Activated gamma-delta T cell (primary cell): ENCODE measurements at places on chromosomes 1 and 21.

DNA sequence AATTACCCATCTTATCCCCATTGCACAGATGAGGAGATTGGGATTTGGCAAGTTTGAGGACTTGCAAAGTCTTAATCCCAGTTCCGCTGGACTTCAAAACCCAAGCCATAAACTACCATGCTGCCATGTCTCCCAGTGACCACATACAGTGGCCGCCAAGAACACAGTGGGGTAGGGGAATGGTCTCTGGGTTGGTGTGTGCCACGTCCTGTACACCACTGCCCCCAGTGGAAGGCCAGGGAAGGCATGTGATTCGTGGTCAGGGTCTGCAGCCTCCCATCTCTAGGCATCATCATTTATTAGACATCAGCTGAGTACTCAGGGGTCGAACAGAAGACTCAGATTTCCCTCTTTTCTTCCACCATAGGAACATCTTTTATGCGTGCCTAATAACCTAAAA lies 76.0 kb downstream of the MAN1C1 start:
- DNase-seq = no peak

DNA sequence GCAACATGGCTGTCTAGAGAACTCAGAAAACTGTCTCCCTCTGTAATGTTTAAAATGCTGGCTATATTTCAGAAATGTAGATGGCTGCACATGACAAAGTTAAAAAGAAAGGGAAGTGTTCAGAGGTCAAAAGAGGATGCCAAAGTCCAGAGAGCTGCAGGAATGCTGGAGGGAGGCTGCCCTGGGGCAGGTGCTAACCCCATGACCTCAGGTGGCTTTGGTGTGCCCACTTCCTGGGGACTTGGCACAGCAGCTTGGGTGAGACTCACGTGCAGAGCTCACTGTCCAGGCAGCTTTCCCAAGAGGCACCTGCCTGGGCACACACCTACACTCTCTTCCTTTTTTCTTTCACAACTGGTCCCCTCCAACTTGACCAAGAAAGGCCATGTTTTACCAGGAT lies 256.4 kb downstream of the KCNJ6 start:
- DNase-seq = no peak

DNA sequence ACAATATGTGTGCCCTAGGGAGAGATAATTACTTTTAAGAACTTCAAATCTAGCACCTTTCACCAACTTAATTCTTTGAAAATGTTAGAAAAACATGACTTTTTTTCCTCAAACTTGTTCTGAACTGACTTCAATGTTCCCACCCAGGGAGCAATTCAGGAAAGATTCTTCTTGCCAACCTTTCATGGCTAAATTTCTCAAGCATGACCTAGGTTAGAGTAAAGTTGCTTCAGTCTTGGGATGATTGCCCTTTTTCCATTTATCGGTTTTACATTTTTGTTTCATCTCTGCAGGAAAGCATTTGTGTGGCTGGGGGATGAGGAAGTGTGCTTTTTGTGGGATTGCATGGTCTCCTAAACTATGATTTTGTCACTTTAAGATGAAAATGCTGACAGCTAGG lies 647.7 kb downstream of the LTN1 start:
- no peak for DNase-seq

- DNase-seq = no peak
Measured at GRCh38 chr1:219945795-219946194, 17.4 kb upstream of the SLC30A10 start.

DNA sequence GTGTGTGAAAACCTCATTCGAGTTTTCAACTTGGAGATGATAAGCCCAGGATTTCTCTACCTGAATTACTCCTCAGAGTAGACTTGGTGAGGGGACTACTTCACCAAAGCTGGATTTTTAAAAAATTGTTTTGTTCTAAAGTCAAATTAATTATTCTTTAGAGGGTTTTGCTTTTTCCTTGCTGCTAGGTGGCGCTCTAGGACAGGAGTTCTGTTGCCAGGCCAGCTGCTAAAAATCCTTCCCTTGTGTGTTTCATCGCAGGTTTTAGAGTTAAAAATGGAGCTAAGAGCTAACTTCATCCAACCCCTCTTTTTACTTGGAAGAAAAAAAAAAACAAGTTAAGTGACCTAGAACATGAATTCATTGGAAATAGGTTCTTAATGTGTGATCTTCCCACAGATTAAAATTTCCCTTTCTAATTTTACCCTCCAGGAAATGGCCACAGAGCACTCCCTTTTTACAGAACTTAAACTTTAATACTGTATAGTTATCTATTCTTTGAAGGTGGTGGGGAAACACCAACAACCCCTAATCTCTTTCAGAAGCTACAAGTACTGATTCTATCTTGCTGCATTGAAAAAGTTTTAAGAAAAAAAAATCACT lies 36.7 kb upstream of the FAM163A start:
- DNase-seq = no peak

- no peak for DNase-seq
Measured at GRCh38 chr1:179937668-179938254, 16.8 kb upstream of the CEP350 start.

DNA sequence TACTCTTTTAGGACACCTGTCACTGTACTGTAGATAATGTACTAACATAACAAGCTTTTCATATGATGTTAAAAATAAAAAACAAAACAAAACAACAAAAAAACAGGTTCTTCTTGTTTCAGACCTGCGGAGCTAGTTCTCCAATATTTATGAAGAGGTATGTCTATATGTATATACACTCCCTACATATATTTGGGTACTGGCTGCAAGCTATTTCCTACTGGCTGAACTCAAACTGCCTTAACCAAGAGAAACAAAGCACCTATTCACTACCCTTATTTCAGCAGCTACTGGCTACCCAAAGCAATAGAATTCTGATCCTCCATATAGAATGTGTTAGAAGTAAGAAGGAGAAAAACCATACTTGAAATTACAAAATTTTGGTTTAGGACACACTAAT lies 73.5 kb downstream of the ABL2 start:
- no peak for DNase-seq

- DNase-seq = no peak
Measured at GRCh38 chr1:217484871-217485270, 146.0 kb downstream of the GPATCH2 start.

DNA sequence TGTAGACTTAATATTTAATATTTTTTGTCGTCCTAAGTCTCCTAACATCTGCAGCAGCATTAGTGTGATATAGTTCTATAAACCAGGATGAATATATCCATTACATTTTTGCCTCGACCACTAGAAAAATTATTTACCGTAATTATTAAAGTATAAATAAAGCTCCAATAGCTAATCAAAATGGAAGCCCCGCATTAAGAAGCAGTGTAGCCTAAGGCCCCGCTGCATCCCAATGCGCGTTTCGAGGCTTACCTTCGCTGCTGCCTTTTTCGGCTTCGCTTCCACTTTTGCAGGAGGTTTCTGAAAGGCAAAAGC lies 891 bp downstream of the HMGN1 start:
- DNase-seq = no peak

- no peak for DNase-seq
Measured at GRCh38 chr1:31143455-31143854, 77.9 kb upstream of the PUM1 start.

DNA sequence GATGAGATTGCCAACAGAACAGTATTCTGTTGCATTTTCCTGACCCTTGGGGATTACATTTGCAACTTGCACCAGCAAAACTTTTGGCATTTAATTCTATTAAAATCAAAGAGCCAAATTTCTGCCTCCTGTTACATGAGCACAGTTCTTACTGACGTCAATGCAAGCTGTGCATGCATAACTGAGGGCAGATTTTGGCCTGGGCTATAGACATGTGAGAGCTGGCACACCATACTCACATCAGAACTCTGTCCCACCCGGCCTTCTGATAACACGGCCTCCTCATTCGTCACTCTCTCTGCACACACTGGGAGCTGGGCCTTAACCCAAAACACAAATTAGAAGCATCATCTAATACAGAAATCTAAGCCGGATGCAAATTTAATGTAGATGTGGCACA lies 31.5 kb downstream of the PAPPA2 start:
- DNase-seq = no peak

DNA sequence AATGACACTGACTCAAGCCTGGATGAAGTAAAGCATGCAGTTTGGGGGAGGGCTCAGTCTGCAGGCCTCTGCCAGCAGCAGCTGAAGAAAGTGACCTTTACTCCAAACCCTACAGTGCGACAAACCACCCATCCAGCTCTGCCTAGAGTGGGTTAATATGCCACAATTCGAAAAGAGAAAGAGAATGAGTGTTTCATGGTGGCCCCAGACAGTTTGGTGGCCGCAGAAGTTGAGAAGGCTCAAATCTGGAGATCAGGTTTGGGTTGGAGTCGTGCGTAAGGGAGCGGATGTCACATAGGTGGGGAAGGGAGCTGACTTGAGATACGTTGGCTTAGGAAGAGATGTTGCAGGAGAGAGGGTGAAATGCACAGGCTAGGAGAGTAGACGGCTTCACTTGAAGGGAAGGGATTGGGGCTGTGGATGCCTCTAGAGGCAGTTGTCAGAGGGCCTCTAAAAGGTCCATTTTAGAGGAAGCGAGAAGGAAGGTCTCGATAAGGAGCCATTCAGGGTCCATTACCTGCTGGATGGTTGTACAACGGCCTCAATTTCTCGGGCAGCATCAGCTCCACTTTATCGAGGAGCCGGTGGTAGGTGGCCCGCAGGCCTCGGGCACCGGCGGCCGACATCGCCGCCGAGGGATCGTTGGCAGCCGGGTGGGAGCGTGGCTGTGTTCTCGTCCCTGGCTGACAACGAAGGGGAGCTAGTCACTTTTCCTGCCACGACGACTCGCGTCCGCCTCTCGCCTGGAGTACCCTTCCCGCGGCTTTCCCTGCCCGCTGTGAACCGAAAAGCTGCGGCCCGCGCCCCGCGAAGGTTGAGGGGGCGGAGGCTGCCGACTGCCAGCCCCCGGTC lies 1.0 kb upstream of the DCAF6 start:
- DNase-seq = no peak

DNA sequence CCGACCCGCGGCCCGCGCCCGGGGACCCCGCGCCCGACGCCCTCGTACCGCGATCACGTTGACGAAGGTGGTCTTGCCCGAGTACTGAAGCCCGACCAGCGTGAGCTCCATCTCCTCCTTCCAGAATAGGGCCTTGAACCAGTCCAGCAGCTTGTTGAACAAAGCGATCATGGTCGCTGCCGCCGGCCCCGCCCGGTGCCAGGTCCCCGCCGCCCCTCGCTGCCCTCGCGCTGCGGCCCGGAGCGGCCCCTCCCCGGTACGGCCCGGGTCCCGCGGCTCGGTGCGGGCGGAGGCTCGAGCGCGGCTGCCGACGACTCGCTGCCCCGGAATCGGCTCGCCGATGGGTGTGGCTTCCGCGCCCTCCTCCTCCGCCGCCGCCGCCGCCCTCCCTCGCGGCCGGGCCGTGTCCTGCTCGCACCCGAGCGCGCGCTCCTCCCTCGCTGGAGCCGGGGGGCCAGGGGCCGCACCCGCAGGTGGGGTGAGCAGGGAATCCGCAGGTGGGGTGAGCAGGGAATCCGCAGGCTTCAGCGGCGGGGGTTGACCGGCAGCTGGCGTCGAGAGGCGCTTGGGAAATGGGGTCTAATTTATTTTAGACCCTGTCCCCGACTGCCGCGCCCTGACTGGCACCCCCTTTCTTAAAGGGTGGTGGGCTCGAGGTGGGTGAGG lies at the start of gene ARL8A:
Gene ARL8A, minus strand, starts transcription at position 336 of the 666 bp plus-strand sequence. Its CDS starts 165 bp downstream, at position 171.
- peak; percentile 50 for DNase-seq

DNA sequence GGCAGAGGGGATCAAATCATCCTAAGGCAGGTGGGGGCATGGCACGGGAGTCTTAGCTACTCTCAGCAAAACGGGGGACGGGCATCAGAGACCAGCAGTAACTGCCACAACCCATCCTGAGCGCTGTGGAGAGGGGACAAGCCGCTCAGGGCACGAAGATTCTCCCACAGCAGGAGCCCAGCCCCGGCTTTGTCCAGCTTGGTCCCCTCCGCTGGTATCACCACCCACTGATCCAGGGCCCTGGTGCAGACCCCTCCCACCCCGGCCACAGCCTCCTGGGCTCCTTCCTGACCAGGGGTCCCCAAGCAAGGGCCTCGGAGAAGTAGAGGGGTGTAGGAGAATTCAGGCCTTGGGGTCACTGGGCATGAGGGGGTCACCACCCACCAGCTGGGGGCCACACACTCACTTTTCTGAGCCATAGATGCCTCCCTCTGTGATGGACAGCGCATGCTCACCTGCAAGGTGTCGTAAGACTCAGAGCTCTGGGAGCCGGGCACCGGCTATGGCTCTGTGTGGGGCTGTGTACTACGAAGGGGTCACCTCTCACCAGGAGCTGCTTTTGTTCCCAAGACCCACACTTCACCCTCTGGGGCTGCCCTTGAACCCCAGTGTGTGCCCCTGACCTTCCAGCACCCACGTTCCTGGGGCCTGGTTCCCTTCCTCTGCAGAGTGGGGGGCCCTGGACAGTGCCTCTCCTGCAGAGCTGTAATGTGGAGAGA lies 2.3 kb upstream of the SMIM1 start:
- DNase-seq = no peak

DNA sequence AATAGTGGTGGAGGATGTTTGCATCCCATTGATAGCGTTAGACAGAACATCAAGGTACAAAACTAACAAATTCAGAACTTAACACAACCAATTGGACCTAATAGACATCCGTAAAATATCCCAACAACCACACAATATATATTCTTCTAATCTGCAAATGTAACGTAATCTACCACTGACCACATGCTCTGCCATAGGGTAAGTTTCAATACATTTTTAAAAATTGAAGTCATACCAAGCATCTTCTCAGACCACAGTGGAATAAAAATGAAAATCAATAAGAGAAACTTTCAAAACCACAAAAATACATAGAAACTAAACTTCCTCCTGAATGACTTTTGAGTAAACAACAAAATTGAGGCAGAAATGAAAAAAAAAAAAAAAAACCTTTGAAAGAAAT lies 1087.5 kb downstream of the KCNT2 start:
- no peak for DNase-seq

DNA sequence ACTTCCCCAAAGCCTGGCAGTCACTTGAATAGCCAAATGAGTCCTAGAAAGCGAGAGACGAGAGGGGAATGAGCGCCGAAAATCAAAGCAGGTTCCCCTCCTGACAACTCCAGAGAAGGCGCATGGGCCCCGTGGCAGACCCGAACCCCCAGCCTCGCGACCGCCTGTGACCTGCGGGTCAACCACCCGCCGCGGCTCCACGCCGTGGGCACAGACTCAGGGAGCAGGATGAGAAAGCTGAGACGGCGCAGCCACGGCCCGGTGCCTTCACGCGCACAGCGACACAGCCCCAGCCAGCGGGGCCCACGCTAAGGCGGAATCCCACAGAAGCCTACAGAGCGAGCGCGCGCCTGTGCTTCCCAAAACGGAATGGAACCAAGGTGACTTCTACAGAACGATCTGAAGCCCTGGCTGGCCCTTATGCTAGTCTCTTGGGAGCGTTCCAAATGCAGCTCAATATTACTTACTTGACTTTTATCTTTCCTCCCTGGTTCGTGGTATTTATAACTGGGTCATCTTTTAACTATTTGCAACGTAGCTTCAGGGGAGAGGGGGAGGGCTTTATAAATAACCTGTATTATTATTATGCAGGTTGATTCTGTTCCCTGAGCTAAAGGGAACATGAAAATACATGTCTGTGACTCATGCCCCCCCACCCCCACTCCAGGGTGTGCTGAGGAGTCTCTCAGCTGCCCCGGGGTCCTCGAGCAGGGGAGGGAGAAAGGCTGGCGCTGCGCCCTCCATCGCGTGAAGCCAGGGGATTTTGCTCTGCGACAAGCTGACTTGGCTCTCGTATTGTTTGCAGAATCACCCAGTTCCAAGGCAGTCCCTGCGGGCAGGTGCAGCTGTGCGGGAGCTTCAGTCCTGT lies 1.7 kb downstream of the TSPEAR start:
- no peak for DNase-seq

- DNase-seq = no peak
Measured at GRCh38 chr21:26553898-26554297, 19.2 kb downstream of the CYYR1 start.
